Esophagus squamous epithelium (tissue), 5 donors: ENCODE measurements at places on chromosomes 6 and 20. TPM values are rescaled to one million over a fixed set of nuclear protein-coding genes. Genes with fewer than 3 reads are reported as not detected.

CGA gene
- total RNA-seq, result not detected

IL20RA gene
- 13.6 TPM for total RNA-seq

EFCAB8 gene
- total RNA-seq, result not detected

SYCP2L gene
- 1.3 TPM for total RNA-seq

CALHM5 gene
- total RNA-seq, result 1.7 TPM

SOX18 gene
- 1.3 TPM for total RNA-seq

TREM2 gene
- total RNA-seq, result 0.70 TPM

FAM229B gene
- 0.76 TPM for total RNA-seq

POM121L2 gene
- total RNA-seq, result not detected

SRSF12 gene
- total RNA-seq, result 0.42 TPM

SAPCD1 gene
- total RNA-seq, result 2.9 TPM

IL17F gene
- not detected for total RNA-seq
